ENCODE measurements at places on chromosomes 6 and 20.

GRCh38 chr20:55701467-55701866, 303.9 kb downstream of the CBLN4 start:
- DNase-seq = no peak

GRCh38 chr20:19419396-19419795, 207.0 kb downstream of the SLC24A3 start:
- peak; percentile 8 for DNase-seq

DNA sequence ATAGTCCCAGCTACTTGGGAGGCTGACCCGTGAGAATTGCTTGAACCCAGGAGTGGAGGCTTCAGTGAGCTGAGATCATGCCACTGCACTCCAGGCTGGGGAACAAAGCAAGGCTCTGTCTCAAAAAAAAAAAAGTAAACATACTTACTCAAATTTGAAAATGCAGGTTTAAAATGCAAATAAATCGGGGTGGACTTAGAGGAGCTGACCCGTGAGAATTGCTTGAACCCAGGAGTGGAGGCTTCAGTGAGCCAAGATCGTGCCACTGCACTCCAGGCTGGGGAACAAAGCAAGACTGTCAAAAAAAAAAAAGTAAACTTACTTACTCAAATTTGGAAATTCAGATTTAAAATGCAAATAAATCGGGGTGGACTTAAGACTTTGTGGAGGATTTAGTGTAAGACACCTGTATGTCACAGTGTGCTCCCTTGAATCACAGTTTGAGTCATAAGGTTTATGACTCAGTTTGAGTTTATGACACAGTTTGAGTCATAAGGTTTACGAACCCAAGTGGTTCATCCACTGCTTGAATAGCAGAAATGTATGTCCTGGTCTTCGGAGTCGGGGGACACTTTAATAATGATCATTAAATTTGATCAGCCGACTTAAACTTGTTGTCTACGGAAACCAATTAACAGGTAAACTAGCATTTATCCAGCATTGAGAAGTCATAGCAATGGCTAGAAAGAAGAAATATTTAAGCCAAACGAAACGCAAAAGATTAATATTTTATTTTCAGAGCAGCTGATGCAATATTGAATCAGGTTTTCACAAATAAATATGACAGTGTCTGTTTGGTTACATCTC, 6.8 kb upstream of the MRPS10 start:
- no peak for DNase-seq

DNA sequence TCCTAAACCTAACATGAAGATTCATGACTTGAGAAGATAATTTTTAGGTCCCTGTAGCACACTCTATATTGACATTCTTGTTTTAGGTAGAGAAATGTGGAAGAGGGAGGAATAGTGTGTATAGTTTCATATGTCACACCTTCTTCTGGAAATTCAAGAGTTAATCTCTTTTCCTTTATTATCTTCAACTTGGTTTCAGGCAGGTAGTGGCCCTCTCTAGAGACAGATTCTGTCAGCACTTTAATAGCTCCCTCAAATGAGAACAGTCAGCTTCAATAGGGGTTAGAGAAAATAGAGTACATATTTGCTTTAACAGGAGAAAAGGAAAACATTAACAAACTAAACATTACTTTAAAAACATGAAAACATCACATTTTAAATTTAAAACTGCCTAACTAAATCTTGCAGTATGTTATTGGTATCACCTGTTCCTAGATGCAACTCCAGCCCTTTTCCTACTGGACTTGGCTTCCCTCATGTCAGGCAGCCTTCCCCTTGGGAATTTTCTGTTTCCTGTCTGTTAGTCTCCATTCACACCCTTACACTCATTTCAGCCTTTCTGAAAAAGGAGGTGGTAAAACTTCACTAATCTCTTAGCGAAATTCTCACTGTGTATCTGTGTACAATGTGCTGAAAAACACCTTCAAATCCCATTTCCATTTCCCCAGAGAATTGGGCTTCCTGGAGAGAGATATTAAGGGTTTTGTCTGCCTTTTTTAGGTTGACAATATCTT, 192.3 kb upstream of the RNF217 start:
- peak; percentile 49 for DNase-seq

GRCh38 chr6:127391094-127391953, 47.9 kb upstream of the ECHDC1 start:
- no peak for DNase-seq

Data from NCI-H1092 treated with DMSO at 0.1 percent for 48 hours (cell line).